ENCODE measurements at places on chromosomes 7 and 10.

DNA sequence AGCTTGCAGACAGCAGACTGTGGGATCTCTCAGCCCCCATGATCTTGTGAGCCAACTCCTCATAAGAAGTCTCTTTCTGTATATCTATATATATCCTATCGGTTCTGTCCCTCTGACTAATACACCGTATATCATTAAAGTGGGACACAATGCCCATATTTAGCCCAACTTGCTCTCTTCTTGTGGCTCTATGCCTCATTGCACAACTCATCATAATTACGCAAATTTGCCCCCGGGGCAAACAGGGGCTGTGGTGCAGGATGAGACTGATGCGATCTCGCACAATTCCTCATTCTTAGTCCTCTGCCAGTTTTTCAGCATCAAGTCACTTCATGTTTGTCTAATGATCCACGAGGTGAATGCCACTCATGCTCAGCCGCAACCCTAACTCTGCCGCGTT is 183.2 kb downstream of the PRPF18 start:
- DNase-seq, result no peak

GRCh38 chr7:151740081-151740851 is 136.6 kb downstream of the PRKAG2 start:
- no peak for DNase-seq

DNA sequence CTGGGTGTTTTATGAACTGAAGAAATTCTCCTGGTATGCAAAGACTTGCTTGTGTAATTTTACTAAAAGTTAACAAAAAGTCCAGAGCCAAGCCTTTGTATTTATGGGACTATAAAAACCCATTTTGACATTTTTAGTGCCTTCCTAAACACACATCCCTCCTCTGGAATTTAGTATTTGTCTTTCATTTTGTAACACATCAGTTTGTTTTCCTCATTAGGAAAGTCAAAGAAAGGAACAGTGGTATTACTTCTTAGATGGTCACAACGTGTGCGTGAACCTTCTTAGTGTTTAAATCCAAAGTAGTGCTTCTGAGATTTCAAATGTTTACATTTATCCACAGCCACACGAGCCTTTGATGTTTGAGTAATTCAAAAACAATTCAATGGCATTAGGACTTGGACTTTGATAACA is 103.2 kb upstream of the TMEM106B start:
- DNase-seq, result no peak

- no peak for DNase-seq
Observed at GRCh38 chr10:46312953-46313352, 26.2 kb downstream of the ANTXRL start.

DNA sequence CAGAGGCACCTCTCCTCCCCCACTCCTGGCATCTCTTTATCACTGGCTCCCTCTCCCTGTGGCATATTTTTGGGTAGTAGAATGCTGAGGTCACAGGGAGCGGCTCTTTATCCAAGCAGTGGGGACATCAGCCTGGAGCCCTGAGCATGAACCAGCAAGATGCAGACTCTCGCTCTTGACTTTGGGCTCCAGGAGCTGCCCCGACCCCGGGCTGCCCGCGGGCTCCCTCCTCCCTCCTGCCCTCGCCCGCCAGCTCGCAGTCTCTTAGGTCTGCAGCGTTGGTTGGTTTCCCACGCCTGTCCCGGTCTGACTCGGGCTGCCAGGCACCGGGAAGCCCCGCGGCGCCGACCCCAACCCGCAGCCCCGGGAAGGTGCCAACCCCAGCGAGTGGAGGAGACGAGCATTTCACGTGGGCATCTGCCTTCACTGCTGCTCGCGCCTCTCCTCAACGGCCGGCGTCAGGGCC is 1.3 kb downstream of the INSYN2A start:
- DNase-seq, result no peak

GRCh38 chr7:6444516-6445269 is 3.1 kb downstream of the DAGLB start:
- DNase-seq, result no peak

DNA sequence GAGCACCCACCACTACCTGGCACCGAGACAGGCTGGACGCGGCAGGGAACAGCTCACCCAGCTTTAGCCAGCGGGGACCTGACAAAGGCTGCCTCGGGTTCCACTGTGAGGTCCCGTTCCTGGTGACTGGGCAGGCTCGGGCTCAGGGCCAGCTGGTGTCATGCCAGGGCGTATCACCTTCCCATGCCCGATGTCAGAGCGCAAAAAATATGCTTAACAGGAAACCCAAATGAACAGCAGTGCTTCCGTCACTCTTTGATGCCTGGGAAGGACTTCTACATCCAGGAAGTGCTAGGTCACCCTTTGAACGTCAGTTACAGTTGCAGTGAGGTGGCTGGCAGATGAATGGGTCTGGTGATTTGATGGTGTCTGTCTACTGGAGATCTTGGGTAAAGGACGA is 106.0 kb downstream of the ADARB2 start:
- DNase-seq, result no peak

Data from AG04449 (cell line).